ENCODE measurements at places on chromosomes 5 and 9.

- DNase-seq = no peak
Measured at GRCh38 chr5:34957857-34958690, 28.7 kb downstream of the DNAJC21 start.

- no peak for DNase-seq
Measured at GRCh38 chr5:180516440-180516839, 22.3 kb downstream of the CNOT6 start.

GRCh38 chr9:129495620-129496472, 125.1 kb downstream of the C9orf50 start:
- DNase-seq = peak; percentile 40

GRCh38 chr5:132270706-132271105, 13.2 kb downstream of the PDLIM4 start:
- DNase-seq = no peak

DNA sequence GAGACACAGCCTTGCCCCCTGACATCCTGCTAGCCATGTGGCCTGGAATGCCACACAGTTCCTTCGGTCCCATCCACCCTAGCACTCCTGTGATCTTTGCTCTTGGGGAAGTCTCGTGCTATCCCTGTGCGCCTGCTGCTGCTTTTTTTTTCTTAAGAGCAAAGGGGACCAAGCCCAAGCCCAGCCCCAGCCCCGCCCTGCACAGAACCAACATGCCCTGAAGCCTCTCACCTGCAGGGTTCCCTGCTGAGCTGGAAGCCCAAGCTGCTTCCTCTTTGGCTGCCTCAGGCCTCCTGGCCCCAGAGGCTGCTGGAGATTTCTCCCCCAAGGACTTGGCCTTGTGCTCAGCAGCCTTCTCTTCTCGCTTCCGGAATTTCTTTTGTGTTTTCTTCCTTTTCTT, 1.8 kb downstream of the SURF6 start:
- DNase-seq = no peak

DNA sequence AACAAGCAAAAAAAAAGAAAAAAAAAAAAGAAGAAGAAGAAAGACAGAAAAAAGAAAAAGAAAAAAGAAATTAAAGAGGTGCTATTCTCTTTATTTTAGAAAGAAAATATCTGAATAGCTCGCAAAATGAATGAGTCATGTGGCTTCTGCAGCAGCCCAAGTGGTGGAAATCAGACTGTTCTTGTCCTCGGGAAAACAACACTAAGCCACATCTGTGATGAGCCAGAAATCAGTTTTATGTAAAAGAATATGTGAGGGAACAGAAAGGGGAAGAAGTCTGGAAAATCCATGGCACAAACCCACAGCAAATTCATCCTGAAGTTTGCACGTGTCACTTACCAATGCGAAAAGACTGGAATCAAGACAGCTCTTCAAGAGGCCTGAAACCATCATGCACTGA, 118.7 kb upstream of the GAS1 start:
- no peak for DNase-seq

- no peak for DNase-seq
Measured at GRCh38 chr9:105661011-105661410, 1.2 kb upstream of the TAL2 start.

DNA sequence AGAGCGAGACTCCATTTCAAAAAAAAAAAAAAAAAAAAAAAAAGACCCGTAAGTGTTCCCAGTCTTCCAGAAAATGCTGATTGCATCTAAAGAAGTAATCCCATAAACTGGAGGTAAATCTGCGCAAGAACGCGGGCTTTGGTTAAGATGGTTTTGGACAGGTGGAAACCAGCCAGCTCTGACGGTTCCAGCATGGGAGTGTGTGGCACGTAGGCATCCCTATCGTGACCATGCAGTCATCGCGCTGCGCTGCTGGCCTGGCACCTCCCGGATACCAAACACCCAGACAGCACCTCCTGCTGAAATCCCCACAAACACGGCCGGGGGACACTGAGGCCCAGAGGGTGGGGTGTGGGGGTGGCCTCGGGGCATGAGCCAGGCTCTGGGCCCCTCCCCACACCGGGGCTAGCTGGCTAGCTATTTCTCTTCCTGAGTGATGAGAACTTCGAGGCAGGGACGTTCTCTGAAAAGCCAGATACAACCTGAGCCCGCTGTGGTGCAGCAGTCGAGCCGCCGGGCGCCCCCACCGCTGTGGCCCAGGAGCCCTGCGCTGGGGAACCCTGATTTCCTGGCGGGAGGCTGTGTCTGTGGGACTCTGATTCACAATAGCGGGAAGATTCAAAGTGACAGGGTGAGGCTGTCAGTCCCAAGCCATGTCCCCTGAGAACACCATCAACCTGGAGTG, 32.2 kb upstream of the NOTCH1 start:
- no peak for DNase-seq

- DNase-seq = no peak
Measured at GRCh38 chr5:68484307-68485068, 268.9 kb downstream of the PIK3R1 start.

GRCh38 chr5:156640691-156641241, 209.3 kb upstream of the PPP1R2B start:
- DNase-seq = no peak

GRCh38 chr5:92519811-92520632, 1061.0 kb downstream of the NR2F1-AS1 start:
- no peak for DNase-seq

DNA sequence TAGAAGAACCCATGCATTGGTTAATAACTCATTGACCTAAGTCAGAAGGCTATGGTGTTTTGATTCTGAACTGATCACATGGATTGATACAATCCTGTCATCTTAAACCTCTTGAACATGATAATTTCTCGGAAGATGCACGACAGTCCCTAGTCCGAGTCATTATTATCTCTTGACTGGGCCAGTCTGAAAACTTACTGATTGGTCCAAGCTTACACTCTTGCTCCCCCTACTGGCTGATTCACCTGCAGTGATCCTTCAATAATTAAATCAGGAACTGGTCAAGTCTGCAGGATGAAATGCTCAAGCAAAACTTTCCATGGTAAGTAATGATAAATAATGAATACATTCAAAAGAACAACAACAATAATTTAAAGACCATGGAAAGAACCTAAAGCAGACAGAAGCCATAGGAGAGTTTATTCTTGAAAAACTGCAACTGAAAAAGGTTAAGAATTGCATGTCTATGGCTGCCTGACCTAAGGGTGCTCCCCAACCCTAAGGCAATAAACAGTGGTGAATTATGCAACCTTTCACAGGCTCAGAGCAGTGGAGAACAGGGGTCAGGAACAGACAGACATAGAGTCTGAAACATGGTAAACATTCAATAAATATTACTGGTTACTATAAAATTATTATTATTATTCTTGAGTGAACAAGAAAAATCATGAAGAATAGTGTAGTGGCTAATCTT, 79.3 kb downstream of the BRINP1 start:
- DNase-seq = no peak

DNA sequence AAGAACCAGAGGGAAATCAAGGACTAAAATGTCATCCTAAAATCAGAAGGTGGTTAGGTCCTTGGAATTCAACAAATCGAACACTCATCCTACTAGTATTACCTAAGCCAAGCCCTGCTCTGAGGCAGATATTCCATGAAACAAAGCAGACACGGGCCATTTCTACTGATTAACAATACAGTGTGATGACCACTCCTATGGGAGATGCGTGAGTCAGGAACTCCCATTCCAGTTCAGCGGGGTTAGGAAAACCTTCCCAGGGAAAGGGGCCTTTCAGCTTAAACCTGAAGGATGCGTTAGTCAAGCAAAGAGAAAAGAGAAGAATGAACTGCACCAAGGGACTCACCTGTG, 117.8 kb upstream of the LHFPL2 start:
- DNase-seq = no peak

DNA sequence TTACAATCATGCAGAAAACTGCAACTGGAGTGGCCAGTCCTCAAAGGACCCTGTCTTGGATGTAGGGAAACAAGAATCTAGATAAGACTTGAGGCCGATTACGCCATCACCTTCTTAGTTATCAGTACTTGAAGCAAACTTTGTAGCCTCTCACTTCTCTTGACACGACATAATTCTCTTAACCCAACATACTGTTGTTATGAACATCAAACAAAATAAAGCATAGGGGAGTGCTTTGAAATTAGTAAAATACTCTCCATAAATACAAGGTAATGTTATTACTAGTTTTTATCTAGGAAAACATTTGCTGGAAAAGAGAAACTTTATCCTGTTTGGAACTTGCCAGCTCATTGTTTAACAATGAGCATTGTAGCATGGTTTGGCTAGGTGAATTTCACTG, 574.9 kb upstream of the DMAC1 start:
- DNase-seq = no peak

- DNase-seq = no peak
Measured at GRCh38 chr5:54860321-54860720, 125.1 kb downstream of the ESM1 start.

DNA sequence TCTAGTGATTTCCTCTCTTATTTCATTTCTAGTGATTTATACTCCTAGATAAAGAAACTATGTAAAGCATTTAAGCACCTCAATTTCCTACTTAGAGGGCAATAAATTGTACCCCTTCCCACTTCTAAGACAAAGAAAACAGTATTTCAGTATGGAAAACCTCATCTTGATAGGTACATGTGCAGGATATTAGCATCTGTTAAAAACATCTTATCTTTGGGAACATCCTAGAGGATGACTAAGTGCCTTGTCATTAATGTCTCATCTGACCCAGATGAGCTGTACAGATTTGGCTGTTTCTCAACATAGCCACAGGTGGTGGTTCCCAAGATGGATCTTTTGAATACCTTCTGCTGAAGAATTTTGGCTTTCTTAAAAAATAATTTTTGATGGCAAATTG, 5.7 kb downstream of the MEGF10 start:
- DNase-seq = no peak

DNA sequence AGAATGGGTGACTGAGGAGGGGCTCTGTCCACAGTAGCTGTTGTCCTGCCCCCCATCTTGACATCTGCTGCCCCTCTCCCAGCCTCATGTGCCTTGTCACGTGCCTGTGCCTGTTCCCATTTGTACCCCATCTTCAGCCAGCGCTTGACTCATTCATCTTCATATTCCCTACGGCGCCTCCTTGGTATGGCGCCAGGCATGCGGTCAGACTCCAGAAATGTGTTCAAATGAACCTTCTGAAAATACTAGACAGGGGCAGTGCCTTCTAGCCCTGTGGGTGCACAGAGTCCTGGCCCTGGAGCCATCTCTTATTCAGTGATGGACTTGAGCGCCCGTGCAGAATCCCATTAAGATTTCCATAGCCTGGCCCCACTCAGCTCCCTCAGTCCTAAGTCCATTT, 46.2 kb downstream of the CFAP77 start:
- no peak for DNase-seq

GRCh38 chr9:117258184-117258866, 156.5 kb downstream of the ASTN2 start:
- DNase-seq = no peak
